Hepatocyte (in vitro differentiated cells): ENCODE measurements at places on chromosomes 5 and 9.

DNA sequence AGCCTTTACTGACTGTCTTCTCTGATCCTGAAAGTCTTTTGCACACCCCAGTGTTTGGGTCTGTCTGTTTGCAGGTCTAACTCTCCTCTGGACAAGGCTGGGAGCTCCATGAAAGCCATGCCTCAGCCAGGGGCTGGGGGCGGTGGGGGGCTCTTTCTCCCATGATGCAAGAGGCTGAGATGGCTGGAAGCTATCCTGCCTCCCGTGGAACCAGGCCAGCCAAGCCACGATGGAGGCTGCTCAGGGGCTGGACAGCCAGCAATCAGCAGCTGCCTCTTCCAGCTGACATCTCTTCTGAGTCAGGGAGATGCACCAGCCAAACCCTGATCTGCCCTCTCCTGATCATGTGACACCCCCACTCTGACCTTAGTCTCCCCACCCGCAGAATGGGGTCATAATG lies 154.0 kb downstream of the BARX1 start:
- no peak overlapping the region for H3K4me3 ChIP-seq
- H3K4me1 ChIP-seq: no peaks in the 10 kb centered on the region
- DNase-seq: no peak
- H3K27ac ChIP-seq: no peak overlapping the region

- H3K36me3 ChIP-seq: no peaks in the 10 kb centered on the region
- H3K4me3 ChIP-seq: no peak overlapping the region
- no peak for DNase-seq
- H3K4me1 ChIP-seq: no peaks in the 10 kb centered on the region
- no peak overlapping the region for H3K27ac ChIP-seq
Measured at GRCh38 chr9:88923092-88923491, 68.2 kb upstream of the S1PR3 start.

GRCh38 chr5:39379693-39380092 lies 15.4 kb upstream of the C9 start:
- H3K27ac ChIP-seq: no peak overlapping the region
- DNase-seq: no peak
- no peak overlapping the region for H3K4me3 ChIP-seq
- H3K36me3 ChIP-seq: no peaks in the 10 kb centered on the region

- no peak overlapping the region for H3K4me3 ChIP-seq
- H3K27ac ChIP-seq: no peak overlapping the region
- H3K27me3 ChIP-seq: no peaks in the 10 kb centered on the region
Measured at GRCh38 chr9:123438821-123439220, 82.8 kb downstream of the CRB2 start.

- H3K4me3 ChIP-seq: peak within 1 kb of the TSS; percentile 54
- no peaks in the 10 kb centered on the region for H3K27me3 ChIP-seq
- DNase-seq: peak; percentile 85
- H3K4me1 ChIP-seq: no peaks in the 10 kb centered on the region
- no peaks in the 10 kb centered on the region for H3K36me3 ChIP-seq
- H3K27ac ChIP-seq: peak within 1 kb of the TSS; percentile 96
Measured at GRCh38 chr5:150904479-150905311, at the start of gene ZNF300. TSS of gene ZNF300 (minus strand) at chr5:150904980. CDS start at chr5:150903155, 1,825 bp downstream.

DNA sequence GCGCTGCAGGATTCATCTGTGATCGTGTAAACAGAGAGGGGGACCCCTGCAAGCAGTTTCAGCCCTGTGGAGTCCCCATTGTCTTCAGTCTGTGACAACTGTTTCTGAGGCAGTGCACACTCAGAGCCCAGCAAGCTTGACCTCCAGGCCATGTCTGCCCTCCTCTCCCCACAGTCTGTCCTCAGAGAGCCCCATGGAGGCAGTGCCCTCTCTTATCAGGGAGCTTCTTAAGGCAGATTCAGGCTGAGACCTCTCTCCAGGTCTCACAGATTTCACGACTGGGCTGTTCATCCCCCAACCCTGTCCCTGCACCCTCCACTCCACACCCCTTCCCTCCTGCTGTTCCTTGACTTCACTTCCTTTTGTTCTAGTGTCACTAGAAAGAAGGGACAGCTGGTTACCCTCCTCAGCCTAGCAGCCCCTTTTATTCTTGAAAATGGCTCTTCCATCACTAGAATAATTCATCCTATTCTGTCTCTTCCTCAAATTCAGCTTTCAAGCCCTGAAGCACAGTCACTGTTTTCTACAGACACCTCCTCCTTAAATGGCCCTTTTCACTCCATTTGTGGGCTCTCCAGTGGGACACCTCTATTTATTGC lies 218.4 kb downstream of the MED10 start:
- H3K36me3 ChIP-seq: no peaks in the 10 kb centered on the region
- no peaks in the 10 kb centered on the region for H3K27me3 ChIP-seq
- peaks cover 18% of the 10 kb centered on the region for H3K4me1 ChIP-seq
- DNase-seq: no peak
- H3K27ac ChIP-seq: no peak overlapping the region
